ENCODE measurements at places on chromosomes 7 and 10.

DNA sequence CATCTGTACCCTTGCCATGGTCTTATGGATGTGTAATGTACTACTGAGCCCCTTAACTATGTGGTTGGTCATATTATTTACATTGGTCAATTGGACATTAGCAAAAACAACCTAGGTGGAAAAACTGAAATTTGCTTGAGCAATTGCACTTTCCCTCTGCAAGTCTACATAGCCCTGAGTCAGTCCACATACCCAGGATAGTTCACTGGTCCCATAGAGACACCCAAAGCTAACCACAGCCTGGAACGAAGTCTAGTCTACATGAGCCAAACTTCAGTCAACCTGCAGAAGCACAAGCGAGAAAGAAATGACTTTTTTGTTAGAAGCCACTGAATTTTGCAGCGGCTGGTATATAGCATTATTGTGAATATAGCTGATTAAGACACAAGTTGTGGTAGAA, 37.6 kb upstream of the COL1A2 start:
- no peak for DNase-seq

DNA sequence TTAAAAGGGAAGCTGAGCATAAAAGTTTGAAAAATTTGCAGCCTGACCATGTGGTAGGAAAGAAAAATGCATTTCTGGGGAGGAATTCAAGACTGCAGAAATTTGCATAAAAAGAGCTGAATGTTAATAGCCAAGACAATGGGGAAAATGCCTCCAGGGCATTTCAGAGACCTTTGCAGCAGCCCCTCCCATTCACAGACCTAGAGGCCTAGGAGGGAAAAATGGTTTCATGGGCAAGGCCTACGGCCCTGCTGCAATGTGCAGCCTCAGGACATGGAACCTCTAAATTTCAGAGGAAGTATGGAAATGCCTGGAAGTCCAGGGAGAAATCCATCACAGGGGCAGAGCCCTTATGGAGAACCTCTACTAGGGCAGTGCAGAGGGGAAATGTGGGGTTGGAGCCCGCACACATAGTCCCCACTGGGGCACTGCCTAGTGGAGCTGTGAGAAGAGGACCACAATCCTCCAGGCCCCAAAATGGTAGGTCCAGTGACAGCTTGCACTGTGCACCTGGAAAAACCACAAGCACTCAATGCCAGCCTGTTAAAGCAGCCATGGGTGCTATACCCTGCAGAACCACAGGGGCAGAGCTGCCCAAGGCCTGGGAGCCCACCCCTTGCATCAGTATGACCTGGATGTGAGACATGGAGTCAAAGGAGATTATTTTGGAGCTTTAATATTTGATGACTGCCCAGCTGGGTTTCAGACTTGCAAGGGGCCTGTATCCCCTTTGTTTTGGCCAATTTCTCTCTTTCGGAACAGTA, 243.8 kb downstream of the DNAJB9 start:
- no peak for DNase-seq

DNA sequence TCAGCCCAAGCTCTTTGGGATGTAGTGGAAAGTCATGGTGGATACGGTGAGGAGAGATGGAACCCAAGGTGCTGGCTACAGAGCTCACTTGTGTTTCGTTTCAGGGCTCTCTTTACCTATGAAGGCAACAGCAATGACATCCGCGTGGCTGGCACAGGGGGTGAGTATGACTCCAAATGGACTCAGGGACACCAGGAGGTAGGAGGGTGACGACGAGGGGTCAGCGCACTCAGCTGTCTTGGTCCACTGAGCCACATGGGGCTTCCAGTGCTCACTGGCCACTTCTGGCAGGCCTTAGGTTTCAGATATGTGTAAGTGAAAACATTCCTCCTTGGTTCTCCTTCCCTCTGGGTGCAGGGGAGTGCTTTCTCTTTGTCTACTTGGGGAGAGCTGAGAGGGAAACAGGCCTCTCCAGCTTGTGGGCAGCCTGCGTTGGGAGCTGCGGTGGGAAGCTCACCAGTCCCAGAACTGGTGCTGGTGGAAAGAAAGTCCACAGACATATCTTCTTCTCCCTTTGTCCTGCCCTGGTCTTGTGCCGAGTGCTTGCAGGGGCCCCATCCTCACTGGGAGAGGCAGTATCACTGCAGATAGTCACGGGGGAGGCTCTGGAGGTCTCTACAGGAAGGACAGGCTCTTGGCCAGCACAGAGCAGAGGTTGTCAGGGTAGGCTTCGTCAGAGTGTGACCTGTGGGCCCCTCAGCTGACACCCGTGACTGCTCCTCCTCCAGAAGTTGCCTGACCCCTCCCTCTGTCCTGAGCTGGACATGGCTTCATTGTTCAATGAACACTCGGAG, 5.8 kb downstream of the DBNL start:
- no peak for DNase-seq

- DNase-seq: no peak
Observed at GRCh38 chr10:69360485-69361302, 56.0 kb downstream of the TACR2 start.

DNA sequence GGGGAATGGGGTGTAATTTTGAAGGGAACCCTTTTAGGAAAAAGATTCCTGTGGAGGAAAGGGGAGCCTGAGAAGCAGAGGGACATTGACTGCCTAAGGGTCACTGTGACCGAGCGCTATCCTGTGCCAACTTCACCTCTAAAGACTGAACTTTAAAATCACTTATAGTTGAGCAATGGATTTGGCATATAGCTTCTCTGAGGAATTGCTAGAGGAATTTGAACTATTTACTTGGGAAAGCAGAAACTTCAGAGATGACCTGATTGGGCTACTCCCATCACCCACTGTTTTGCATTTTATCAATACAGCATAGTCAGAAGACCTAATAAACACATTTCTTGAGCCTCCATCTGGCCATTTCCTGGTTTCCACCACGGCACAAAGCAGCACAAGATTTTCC, 23.7 kb upstream of the WNT16 start:
- DNase-seq: no peak

DNA sequence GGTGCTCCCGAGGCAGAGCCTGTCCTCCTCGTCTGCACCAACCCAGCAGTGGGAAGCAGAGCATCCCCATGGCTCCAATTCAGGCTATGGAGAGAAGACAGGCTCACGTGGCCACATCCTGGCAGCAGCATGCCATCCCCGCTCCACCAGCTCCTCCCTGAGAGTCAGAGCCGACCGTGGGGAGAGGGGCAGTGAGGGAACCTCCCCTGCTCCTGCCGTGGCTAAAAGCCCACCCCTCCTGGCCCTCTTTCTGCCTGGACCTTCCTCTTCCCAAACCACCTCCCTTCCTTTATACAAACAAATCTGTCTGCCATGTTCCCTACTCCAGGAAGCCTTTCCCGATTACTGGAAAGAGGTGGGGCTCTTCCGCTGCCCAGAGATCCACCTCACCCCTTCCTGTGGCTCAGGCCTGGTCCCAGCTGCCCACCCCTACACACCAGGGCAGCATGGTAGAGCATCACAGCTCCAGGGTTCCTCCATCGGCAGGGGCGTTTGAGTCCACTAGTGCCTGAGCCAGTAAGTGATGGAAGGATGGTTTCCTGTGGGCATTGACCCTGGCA, 10.8 kb upstream of the AQP1 start:
- no peak for DNase-seq

- DNase-seq: no peak
Observed at GRCh38 chr7:134639683-134640279, 6.9 kb upstream of the BPGM start.

DNA sequence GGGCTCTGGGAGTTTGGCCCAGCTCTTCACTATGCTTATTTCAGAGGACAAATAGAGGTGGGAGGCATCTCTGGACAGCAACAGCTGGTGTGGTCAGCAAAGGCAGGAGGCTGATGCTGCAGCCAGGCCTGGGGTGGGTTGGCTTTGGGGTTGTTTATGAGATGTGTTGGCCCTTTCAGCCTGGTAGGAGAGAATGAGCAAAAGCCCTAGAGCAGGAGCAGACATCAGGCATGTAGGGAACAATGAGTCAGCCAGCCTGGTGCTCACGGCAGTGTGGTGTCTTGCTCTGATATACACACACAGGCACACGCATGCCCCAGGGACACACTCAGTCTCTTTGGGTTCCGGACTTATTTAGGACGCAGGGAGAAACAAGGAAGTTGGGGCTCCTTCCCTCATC, 157.1 kb downstream of the PRKCQ start:
- DNase-seq: no peak

DNA sequence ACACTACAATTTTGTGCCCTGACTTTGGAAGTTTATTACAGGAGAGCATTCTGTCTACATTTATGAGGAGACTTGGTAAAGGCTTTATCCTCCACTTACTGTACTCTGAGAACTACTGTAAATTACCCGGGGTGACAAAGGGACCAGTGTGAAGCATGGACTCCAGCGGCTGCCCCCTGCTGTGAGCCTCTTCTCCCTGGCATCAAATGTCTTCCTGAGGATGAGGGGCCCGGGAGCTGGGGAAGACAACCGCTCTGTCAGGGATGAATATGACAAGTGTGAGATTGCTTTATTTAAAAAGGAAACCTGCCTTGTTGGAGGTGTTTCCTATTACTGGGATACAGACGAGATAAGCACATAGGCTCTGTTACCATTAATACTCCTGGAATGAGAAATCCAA, 714.8 kb downstream of the CCSER2 start:
- no peak for DNase-seq

- no peak for DNase-seq
Observed at GRCh38 chr10:61992059-61992460, 90.6 kb downstream of the ARID5B start.

DNA sequence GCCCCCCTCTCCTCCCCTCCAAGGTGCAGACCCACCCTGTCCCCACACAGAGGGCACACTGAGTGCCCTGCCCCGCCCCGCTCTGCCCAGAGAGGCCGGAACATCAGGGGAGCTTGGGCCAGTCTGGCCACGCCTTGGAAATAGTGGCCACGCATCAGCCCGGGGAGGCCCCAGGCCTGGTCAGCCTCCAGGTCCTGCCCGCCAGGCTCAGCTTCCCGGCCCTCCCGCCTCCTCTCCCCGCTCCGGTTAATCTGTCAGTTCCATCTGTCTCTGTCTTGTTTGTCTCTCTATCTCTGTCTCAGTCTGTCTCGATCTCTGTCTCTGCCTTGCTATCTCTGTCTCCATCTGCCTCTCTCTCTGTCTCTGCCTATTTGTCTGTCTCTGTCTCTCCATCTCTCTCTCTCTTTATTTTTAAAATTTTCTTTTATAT, 28.9 kb upstream of the TNRC18 start:
- no peak for DNase-seq

DNA sequence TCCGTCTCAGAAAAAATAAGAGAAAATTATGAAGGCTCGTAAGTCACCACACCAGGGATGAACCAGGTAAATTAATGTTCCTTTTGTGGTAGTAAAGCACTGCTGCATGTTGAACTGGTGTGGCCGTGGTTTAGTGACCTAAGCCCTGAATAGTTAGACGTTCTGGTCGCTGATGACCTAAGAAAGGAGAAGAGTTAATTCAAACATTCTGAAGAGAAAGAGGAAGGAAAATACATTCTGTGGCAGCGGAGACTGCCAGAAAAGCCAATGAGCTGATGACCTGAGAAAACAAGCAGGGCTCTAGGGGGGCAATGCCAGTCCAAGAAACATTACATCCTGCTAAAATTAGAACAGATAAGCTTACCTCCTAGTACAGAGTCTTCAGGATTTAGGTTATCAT, 17.5 kb downstream of the DNAJC9 start:
- no peak for DNase-seq

DNA sequence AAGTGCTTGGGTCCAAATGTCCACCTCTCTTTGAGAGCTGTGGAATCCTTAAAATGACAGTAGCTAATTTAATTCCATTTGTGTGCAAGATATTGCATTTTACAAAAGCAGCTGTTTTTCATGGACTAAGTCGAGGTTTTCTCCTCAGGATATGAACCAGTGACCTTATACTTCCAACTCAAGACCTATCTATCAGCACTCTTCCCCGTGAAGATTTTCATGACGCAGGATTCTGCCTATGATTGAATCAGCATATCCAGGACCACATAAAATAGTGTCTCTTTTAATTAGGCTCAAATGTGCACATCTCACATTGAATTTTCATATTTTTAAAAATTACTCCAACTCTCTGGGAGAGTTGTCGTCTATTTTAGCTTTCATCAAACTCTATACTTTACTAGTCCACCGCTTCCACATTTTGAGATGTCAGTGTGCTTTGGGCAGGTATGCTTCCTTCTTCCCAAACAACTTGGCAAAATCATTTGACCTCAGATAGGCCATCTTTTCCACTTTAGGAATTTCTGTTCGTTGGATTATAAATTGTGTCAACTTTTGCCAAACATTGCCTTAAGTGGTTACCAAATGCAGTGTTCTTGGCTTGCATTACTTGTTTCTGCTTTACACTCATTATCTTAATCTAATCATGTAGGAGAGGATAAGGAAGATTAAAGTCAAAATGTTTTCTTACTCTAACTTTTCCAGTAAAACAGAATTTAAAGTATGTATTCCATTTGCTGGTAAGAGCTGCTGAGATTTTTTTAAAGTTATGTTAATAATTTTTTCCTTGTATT, 39.4 kb downstream of the SEMA3A start:
- DNase-seq: no peak

Measured in activated CD8-positive, alpha-beta memory T cell treated with anti-CD3 and anti-CD28 coated beads for 4 hours (primary cell).